ENCODE measurements at places on chromosomes 3 and 15.

DNA sequence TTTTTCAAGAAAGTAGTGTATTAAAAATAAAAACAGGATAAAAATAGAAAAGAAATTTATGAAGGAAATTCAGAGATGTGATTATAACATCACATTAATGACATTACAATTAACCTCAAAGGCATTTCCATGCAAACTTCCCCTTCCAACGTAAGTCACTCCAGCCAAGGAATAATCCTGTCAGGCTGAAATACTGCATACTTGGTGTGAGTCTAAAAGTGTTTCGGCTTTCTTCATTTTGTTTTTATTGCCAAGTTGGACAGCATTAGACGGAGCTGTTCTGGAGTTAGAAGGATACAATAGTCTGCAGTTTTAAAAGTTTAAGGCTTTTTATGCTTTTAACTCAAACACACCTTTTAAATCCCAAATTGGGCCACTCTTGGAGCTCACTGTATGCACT is 435.0 kb downstream of the MECOM start:
- no peak for DNase-seq

DNA sequence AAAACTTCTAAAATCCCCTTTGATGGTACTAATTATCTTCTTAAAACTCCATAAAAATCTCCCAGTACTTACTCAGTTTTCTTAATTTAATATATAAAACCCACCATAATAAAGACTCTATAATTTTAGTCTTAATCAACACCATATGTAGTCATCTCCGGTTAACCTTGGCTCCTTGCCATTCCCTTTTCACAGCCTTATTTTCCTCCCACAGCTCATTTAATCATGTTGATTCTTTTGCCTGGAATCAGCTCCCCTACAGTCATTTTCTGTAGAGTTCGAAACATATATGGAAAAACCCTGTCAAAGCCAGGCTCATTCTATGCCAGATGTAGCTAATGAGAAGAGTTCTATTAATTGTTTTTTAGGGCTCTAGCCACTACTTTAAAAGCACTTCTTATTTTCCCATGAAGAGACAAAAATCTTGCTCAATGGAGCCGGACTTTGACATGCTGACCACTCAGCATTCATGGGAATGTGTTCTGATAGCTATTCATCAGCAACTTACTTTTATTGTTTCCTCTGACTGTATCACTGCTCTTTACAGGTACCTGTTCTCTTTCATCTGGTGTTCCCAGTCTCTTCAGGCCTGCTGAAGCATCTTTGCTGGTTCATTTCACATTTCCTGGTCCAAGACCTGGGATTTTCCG is 573.4 kb downstream of the NAALADL2 start:
- DNase-seq: no peak

DNA sequence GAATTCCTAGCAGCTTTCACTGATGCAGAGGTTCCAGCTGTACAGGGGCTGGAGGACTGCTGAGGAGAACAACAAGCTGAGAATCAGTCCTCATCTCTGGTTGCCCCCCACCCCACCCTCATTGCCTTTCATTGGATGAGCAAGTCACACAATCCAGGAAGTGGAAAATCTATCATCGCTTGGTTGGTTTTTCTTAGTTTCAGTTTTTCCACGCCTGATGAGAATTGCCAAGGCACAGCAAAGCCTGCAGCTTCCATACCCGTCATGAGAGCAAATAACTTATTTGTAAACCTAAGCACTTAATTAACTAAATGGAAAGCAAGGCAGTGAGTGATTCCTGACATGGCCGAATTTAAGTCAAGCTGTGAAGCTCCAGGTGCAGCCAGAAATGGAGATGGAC is 21.4 kb upstream of the LIPC start:
- peak; percentile 16 for DNase-seq

DNA sequence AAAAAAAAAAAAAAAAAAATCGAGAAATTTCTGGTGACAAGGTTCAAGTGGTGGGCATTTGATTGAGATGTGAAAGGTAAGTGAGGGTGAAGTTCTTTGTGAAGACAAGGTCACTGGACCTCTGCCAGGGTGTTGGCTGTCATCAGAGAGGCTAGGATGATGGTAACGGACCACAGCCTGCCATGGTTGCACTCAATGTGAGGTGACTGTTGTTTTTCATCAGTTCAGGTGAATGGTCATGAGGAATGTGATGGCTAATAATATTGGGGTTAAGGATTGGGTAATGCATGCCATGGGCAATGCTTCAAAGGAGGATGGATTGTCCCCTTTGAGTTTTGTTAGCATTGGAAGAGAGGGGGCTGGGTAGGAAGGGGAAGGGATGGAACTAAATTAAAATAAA is 4.3 kb upstream of the ALPK3 start:
- DNase-seq: no peak

GRCh38 chr3:36765104-36765503 is 751 bp upstream of the DCLK3 start:
- no peak for DNase-seq

- no peak for DNase-seq
Measured at GRCh38 chr15:31223478-31224350, 102.9 kb upstream of the KLF13 start.

Data from CD4-positive, alpha-beta T cell treated with Interleukin-6 at 100 ng/mL for 8 hours (primary cell).